ENCODE measurements at places on chromosomes 1 and 21.

DNA sequence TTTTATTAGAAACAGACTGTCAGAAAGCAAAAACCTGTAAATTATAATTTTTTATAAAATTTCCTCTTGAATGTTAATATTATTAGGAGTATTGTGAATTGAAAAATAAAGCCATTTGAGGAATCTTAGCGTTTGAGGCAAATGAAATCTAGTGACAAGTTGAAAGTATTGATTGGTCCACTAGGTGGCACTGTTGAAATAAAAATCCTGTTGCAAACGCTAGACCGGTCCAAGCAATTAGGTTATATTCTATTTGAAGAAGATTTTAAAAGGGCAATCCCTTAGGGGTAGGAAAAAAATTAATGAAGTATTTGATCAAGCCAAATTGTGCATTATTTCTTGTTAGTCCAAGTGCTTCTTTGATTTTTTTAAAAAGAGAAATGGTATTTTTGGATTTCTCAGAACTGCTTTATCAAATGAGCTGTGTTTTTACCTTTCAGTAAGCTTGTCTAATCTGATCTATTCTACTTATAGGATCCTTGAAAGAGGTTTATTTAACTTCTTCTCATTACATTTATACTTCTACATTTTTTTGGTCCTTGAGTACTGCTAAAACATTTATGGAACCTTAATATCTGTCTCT, 57.7 kb downstream of the ATG4C start:
- DNase-seq, result no peak

- DNase-seq, result no peak
Measured at GRCh38 chr21:35340273-35340672, 291.2 kb upstream of the RUNX1 start.

DNA sequence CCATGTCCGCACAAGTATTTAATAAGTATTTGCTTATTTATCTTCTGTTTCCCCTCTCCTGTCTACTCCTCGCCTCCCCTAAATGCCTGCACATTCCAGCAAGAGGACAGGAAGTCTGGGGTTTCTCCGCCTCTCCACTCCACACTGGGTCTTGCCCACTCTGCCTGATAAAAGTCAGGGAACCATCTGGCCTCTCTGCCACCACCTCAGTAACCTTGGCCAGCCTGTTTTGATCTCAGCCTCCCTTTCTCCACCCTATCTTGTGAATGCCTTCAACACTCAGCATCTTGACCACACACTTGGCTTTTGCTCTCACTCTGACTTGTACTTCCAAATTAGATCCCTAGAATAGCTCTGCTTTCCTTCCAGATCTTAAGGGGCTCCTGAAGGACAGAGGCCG, 165.3 kb upstream of the UBE2U start:
- DNase-seq, result no peak

- DNase-seq, result no peak
Measured at GRCh38 chr1:55284856-55285255, 69.7 kb upstream of the USP24 start.

- DNase-seq, result no peak
Measured at GRCh38 chr21:39518055-39518846, 66.5 kb downstream of the SH3BGR start.

- peak; percentile 66 for DNase-seq
Measured at GRCh38 chr1:77282187-77282865, 507 bp downstream of the AK5 start.

DNA sequence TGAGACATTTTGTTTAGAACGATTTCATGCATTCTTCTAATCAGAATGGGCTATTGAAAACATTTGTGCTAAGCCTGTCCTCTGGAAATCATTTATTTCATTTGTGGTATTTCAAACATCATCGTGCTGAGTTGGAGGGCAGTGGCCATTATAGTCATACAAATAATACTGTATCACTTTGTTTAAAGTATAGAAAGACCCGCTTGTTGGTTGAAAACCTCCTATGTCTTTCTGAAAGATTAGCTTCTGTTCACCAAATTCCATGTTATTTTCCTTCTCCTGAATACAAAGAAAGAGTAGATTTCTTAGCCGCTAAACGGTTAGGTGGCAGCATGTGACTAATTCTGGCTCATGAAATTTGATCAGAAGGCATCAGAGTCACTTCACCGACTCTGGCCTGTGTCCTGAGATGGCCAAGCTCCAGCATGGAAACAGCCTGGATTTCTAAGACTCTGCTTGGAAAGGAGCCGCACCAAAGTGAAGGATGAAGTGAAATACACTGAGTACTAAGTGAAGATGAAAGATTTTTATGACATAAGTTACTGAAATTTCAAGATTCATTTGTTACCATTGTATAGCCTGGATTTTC, 355.1 kb downstream of the USP25 start:
- no peak for DNase-seq

DNA sequence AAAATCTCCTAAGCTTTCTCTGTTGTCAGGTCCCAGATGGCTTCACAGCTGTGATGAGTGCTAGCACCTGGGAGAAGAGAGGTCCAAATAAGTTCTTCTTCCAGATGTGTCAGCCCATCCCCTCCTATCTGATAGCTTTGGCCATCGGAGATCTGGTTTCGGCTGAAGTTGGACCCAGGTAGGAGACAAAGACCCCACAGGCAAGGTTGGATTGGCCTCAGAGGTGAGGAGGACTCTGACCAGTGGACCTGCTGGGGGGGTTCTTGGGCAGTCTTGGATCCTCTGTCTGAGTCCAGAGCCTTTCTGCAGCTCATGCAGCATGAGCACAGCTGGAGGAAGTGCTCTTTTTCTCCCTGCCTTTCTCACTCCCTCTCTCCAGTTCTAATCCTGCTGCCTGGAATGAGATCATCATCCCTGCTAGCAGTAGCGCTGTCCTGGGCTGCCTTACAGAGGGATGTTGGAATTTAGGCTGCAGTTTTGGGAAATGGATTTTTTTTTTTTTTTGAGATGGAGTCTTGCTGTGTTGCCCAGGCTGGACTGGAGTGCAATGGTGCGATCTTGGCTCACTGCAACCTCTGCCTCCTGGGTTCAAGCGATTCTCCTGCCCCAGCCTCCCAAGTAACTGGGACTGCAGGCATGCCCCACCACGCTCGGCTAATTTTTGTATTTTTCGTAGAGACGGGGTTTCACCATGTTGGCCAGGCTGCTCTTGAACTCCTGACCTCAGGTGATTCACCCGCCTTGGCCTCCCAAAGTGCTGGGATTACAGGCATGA, 7.1 kb downstream of the RNPEP start:
- DNase-seq, result no peak

DNA sequence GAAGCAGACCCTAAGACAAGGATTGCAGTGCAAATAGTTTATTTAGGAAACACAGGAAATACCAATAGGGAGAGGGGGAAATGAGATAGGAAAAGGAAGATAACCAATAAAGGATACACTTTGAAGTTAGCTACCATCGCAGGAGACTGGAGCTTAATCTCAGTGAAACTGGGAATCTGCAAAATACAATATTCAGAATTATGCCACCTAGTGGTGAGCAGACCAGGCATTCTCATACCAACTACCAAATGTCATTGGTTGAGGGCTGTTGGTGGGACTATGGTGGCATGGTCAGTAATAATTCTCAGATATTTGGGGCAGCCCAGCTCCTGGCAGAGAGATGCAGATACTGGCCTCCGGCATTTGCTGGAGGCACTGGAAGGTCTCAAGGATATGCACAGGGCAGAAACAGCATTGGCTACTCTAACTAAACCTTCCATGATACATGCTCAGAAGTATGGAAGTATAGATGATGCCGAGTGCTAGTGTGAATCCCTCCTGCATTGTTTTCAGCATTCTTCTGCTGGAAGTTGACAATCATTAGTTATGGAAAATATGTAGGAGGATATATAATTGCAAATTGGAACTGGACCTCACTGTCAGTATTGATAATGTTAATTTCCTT, 11.8 kb upstream of the ZFP69B start:
- no peak for DNase-seq

GRCh38 chr1:110460253-110461220, 9.6 kb downstream of the PROK1 start:
- DNase-seq, result peak; percentile 84

- DNase-seq, result no peak
Measured at GRCh38 chr21:15687208-15687607, 42.6 kb upstream of the USP25 start.
